CD4-positive, alpha-beta T cell treated with Interleukin-21 for 1 hour (primary cell): ENCODE measurements at places on chromosomes 1 and 21.

DNA sequence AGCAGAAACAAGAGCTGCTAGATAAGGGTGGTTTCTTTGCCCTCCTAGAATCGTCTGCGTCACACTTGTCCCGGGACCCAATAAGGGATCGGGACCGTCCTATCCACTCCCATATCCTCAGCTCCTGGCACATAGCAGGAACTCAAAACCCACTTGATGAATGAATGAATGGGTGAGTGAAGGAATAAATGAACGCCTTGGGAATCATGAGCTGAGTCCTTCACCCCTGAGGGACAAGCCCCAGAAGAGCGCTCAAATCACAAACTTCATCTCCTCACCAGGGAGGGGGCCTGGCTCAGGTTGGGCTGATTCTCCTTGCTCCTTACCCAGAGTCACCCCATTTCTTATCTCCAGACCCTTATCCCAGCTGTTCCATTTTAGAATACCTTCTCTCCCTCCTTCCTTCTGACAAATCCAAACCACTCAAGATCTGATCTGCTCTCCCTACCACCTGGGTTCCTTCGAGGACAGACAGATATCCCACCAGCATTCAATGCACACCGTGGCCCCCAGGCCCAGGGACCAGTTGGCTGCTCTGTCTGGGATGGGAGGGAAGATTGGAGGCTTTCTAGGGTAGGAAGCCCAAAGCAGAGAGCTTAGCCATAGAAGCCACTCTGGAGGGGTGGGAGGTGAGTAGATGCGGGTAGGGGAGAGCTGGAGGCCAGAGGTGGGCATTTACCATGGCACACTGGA is 643 bp upstream of the MOB3C start:
- DNase-seq: no peak

DNA sequence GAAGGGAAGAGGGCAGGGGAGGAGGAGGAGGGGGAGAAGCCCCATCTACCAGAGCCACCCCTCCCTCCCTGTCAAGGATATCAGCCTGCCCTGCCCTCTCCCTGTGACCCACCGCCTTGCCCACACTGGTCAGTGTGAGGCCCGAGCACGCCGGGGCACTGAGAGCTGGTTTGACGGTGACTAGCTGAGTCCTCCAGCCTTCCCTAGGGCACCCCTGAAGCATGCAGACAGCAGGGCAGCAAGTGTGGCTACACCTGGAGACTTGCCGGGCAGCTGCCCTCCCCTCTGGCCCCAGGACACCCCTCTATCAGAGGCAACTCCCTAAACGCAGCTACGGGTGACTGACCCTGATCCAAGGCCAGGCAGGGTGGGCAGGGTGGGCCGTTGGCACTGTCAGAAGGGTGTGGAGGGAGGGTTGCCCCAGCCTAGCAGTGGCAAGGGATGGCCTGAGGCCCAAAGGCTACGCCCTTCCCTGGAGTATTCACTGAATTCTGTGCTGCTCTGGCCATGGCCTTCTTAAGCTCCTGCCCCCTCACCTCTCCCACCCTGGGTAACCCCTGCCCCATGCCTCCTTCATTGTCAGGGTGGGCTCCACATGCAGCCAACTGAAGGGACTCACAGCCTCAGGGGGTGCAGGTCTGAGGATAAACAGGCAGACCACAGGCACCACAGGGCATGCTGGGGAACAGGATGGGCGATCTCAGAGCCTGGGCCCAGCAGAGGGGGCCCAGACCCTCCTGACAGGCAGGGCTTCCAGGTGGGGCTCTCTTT is 19.6 kb downstream of the WNT9A start:
- DNase-seq: no peak

GRCh38 chr21:23398726-23399125 is 2208.6 kb downstream of the MRPL39 start:
- no peak for DNase-seq

DNA sequence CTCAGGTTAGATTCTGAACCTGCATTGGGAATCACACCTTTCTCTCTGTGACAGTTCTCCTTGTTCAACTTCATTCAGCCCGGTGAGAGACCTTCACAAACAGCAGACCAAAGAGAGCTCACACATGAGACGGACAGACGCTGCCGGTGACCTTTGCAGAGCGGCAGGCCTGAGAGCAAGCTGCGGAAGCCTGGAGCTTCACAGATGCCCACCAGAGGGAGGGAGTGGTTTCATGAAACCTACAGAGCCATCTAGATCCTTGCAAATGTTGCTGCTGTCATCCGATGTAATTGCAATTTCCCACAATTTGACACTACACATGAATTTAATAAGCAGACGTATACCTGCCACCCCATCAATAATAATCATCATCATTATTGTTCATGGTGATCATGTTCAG is 39.4 kb downstream of the GRIK3 start:
- DNase-seq: no peak

- DNase-seq: no peak
These were observed 21.4 kb upstream of the PADI4 start for GRCh38 chr1:17286646-17287045.

GRCh38 chr1:170959385-170959784 is 24.1 kb downstream of the MROH9 start:
- DNase-seq: no peak

- DNase-seq: no peak
These were observed 1.5 kb downstream of the MXRA8 start for GRCh38 chr1:1356796-1357401.

- DNase-seq: peak; percentile 50
These were observed 24.4 kb upstream of the CLDN14 start for GRCh38 chr21:36504067-36505058.

DNA sequence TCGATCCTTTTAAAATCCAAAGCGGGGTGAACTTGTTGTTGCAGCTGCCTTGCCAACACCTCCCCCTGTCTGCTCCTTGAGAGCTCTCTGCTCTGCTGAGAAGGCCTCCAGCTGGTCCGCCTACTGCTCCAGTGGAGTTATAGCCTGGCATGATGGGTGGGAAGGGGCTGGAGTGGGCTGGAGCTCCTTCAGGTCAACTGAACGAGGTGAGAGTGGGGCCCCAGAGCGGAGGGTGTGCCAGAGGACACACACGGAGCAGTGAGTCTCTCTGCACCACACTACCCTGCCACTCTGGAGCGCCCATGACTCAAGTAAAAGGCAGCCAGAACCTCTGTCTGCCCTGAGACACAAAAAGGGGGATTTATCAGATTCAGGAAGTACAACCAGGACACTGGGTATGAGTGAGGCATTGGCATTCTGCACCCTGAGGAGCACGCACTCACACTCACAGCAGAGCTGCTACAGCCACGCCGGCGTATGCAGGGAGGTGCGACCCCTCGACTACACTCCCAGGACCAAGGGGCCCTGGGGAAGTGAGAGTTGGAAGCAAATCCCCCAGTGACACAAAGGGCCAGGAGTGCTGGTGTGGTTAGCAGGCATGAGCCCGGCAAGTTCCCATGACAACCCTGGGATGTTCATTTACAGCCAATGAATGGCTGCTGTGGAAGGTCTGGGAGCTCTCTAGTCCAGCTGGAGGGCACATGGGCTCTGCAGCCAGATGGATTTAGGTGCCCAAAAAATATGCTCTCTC is 28.0 kb upstream of the EVA1B start:
- no peak for DNase-seq

- DNase-seq: no peak
These were observed 63.3 kb downstream of the ERG start for GRCh38 chr21:38434913-38435533.

- no peak for DNase-seq
These were observed 44.7 kb downstream of the YARS1 start for GRCh38 chr1:32772281-32773017.

DNA sequence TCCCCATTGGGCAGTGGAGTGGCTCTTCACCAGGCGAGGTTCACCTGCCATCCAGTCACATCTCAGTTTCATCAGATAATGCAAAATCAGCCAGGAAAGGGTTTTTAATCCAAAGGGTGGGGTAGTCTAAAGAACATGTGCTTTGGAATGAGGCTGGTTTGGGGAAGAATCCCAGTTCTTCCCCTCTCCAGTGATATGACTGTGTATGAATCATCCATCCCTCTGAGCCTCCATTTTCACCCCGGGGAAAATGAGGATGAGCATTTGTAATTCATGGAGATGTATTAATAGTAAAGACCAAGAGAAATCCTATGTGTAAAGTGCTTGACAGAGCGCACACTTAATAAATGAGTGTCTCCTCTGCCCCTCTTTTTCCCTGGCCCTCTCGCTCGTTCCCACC is 215.1 kb upstream of the FGGY start:
- no peak for DNase-seq

GRCh38 chr1:29096231-29096886 is 27.3 kb downstream of the TMEM200B start:
- DNase-seq: no peak

DNA sequence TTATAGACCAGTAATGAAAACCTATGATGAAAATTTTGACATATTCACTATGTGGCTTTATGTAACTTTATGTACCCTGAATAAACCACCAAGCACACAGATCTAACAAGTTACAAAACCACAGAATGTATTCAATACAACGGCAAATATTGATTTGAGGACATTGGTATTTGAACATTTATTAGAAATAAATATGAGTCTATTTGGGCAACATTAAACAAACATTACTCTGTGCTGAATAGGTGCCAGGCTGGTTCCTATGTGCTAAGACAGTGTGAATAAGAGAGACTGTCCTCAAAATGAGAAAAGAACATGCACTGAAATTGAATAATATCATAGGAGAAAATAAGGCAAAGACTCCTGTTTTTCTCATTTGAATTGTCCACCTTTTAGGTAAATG is 1341.2 kb downstream of the PLA2G4A start:
- no peak for DNase-seq

DNA sequence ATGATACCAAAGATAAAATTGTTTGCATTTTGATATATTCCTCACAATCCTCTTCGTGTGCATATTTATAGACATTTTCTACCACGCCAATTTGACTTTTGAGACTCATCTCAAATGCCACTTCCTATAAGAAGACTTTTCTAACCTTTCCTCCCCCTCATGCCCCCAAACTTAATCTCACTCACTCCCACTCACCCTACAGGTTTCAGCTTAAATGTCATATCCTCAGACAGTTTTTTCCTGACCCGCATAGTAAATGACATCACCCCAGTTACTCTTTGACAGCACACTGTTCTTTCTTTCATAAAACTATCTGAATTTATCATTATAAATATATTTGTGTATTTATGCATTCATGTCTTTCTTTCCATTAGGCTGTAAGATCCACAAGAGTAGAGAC is 29.6 kb upstream of the RGS8 start:
- no peak for DNase-seq
